Stimulated activated CD4-positive, alpha-beta T cell treated with anti-CD3 and anti-CD28 coated beads, TNF-alpha, amount 100 ng/mL, for 24 hours (primary cell): ENCODE measurements at places on chromosomes 1 and 21.

GRCh38 chr1:27127419-27127818 lies 27.5 kb downstream of the SLC9A1 start:
- no peak for DNase-seq

DNA sequence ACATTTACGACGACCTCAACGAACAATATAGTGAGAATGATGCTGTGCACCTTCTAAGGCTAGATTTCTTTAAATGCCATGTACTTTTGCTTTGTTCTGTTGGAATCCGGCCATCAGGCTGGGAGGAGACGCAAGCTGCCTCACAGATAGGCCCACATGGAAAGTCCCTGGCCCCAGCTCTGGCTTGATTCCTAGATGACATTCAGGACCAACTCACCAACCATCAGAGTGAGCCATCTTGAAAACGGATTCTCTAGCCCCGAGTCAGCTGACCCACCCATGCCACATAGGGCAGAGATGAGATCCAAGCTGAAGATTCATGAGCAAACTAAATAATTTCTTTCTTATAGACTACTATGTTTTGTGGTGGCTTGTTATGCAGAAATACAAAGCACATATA lies 164.4 kb downstream of the ZNF281 start:
- DNase-seq = no peak

- DNase-seq = no peak
Observed at GRCh38 chr1:187588917-187589316, 760.2 kb downstream of the PLA2G4A start.

GRCh38 chr1:26889551-26890466 lies at the start of gene GPN2:
GPN2 (minus strand) TSS chr1:26890283; CDS start chr1:26890096, 187 bp downstream.
- DNase-seq = peak; percentile 59

DNA sequence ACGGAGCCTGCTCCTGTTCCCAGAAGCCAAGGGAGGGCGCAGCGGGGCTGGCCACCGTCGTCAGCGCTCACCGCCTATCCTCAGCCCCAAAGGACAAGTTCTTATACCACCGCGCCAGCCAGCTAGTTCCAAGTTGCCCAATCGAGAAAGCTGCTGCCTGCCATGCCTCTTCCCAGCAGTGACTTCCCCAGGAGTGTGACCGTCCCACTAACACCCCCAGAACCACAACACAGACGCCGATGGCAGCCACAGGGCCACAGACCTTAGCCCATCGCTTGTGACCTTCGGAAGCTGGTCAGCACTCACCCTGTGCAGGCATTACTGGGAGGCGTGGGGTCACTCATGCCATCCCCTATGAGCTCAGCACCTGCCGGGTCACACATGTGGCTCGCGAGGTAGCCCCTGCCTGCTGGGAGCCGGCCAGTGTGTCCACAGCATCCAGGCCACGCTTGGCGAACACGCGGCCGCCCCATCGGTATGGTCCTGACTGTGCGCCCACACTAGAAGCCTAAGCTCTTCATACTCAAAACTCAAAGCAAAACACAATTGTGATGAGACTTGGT lies 20.1 kb downstream of the NADK start:
- no peak for DNase-seq

DNA sequence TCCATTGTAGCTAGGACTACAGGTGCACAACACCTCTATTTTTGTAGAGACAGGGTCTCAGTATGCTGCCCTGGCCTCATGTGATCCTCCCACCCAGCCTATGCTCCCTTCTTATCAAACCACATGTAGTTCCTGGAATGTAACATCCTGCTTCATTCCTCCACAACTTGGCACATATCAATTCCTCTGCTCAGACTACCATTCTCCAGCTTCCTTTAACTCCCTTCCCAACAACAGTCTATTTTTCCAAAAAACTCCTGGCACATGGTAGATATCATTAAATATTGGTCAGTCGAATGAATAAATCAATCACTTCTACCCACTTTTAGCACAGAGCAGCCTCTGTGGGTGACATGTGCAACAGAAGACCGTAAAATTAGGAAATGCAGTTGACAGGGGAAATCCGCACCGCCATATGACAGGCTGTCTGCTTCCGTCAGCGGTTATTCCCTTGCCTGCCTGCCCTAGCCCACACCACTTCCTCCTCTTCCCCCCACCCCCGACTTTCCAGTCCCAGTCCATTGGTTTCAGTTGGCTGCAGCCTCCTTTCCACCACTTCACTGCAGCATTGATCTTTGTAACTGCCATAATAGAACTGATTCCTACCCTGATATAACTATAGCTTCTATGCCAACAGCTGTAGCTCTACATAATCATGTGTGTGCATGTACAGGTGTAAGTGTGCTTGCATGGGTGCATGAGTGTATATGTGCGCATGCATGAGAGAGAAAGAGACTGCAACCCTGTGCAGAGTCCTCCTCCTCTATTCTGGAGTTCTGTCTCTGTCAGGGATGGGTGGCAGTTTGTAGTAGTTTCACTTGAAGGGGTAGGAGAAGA lies 6.8 kb upstream of the AKR1A1 start:
- DNase-seq = peak; percentile 50

DNA sequence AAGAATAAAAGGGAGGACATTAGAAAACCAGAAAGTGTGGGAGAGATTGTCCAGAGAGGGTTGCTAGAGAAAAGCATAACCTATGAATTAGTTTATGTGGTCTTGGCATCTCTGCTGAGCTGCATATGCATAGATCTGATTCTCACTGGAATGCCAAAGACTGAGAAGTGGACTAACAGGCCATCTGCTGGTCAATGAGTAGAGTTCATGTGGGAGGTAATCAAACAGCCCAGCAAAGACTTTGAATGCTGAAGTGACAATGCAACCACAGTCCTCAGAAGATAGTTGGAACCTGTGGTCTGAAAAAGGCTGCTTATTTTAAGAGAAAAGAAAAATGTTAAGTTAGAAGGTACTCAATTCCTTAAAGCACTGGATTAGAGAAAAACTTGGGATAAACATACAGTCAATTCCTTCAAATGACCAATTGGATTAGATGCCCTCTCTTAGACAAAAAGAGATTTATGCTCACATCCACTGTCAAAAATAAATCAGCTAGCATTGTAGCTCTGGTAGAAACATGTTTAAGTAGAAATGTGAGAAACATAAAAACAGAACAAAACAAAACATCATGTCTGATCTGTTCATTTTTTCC lies 382.8 kb downstream of the AMY1C start:
- no peak for DNase-seq

DNA sequence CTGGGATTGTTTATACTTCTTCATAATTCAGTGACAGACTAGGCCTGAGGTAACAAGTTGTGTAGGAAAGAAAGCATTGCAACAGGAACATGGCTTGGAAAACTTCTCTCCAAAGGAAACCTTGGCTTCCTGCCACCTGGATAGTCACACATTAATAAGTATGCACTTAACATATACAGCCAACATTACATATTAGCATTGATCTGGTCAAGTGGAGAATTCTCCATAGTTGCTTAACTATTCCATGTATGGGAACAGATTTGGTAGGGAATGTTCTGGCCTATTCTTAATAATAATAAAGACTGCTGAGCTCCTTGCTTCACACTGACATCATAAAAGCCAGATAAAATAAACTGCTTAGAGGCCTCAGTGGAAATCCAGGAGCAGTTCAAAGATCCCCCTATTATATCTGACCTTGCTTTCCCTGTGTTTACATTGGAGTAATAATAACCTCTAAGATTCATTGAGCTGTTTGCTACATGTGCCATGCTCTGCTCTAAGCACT lies 27.2 kb upstream of the NFIA start:
- no peak for DNase-seq

GRCh38 chr1:25037174-25038074 lies 107.3 kb upstream of the RUNX3 start:
- DNase-seq = peak; percentile 65

GRCh38 chr1:35447278-35447677 lies 109.9 kb downstream of the KIAA0319L start:
- no peak for DNase-seq

GRCh38 chr1:38815903-38816627 lies 43.5 kb downstream of the RRAGC start:
- DNase-seq = no peak

DNA sequence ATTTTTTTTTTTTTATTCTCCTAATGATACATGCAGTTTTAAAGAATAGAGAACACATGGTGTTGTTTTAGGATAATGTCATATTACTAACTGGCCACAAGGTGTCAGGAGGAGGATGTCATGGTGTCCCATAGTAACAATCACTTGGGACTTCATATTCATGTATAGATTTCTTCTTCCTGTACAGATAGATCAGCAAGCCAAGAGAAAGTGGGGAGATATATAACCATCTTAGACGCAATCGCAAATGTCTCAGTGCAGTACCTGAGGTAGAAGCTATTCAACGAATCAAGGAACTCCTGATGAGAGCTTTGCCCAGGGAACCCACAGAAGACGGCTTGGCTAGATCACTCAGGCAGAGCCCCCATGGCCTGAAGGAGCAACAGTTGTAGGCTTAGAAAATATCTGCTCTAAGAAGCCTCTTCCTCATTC lies 12.3 kb downstream of the OR2T11 start:
- DNase-seq = no peak

- DNase-seq = peak; percentile 83
Observed at GRCh38 chr1:248873993-248874533, 15.2 kb upstream of the ZNF692 start.

DNA sequence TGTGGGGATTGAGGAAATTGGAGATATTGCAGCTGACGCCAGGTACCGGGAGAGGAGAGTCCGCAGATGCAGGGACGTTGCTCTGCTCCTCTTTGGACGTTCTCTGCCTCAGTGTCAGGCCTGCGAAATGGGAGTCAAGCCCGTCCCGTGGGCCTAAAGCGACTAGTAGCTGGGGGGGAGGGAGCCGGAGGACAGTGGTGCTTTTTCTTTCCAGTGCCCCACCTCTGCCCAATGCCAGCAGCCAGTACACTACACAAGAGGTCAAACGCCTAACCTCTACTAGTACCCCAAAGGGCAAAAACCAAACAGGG lies 413.6 kb upstream of the ESRRG start:
- DNase-seq = no peak

- DNase-seq = no peak
Observed at GRCh38 chr1:202578001-202578504, 132.2 kb downstream of the SYT2 start.

- DNase-seq = no peak
Observed at GRCh38 chr1:84347932-84348555, 46.5 kb downstream of the SAMD13 start.

- no peak for DNase-seq
Observed at GRCh38 chr1:10186331-10187025, 23.9 kb upstream of the KIF1B start.

- DNase-seq = no peak
Observed at GRCh38 chr1:223654083-223654482, 11.4 kb downstream of the CAPN8 start.

- no peak for DNase-seq
Observed at GRCh38 chr1:36251794-36252481, 27.7 kb downstream of the THRAP3 start.

GRCh38 chr1:200380589-200381021 lies 29.2 kb downstream of the ZNF281 start:
- DNase-seq = no peak

DNA sequence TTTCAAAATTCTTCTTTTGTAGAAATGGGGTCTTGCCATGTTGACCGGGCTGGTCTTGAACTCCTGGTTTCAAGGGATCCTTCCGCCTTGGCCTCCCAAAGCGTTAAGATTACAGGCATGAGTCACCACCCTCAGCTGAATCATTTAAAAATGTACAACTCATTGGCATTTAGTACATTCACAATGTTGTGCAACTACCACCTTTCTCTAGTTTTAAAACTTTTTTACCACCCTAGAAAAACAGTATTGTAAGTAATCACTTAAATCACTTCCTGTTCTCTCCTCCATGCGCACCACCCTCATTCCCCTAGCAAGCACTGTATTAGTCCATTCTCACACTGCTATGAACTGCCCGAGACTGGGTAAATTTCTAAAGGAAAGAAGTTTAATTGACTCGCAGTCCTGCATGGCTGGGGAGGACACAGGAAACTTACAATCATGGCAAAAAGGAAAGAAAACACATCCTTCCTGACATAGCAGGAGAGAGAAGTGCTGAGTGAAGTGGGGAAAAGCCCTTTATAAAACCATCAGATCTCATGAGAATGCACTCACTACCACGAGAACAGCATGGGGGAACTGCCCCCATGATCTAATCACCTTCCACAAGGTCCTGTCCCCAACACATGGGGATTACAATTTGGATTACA lies 14.4 kb upstream of the THEM5 start:
- DNase-seq = no peak

DNA sequence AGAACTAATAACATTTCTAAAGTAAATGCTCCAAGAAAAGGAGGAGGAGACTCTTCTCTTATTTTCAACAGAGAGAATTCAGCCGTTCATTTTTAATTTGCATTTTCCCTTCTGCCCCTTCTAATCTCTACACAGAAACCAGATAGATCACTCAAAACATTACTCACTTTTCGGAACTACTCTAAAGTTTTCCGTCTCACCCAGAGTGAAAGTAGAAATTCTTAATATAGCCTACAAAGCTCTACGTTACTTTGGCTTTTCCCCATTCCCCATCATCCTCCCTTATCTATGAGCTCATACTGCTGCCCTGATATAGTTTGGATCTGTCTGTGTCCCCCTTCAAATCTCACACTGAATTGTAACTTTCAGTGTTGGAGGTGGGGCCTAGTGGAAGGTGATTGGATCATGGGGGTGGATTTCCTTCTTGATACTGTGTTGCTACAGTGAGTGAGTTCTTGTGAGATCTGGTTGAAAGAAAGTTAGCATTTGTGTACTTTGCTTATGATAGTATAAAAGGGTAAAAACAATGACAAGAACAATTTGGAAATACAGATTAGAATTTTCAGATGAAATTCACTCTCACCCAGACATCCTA lies 188.2 kb downstream of the AMY1C start:
- DNase-seq = no peak

- no peak for DNase-seq
Observed at GRCh38 chr1:1419813-1420653, 1.0 kb downstream of the ANKRD65 start.

DNA sequence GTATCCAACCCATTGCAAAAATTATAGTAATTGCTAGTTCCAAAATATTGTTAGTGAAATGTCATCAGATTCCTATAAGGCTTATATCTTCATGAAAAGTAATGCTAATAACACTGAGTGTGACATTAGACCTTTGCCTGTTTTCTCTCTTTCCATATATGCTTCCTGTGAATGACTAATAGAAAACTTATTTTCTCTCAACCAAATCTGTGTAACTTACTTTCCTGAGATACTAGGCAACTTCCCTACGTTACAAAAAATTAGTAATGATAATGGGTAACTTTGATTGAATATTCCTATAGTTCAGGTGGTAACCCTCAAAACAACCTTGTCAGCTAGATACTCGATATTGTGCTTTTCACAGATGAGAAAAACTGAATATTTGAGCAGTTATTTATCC lies 124.2 kb upstream of the HNRNPU start:
- DNase-seq = no peak

DNA sequence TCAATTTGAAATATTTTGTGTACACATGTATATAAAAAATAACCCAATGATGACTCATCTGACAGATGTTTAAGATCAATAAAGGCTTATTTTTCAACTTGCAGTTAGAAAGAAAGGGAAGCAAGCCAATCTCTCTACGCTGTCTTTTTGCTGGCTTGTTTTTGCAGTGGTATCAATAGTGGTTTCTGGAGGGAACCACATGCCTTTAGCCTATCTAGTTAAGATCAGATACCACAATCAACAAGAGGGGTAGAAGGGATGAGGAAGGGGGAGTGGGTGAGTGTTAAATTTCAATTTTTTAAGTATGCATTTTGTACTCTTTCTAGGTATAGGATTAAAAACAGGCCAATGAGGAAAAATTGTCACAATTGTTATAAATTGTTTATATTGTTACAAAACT lies 276.2 kb downstream of the KCNH1 start:
- no peak for DNase-seq
